Left renal pelvis (tissue), 4 donors: ENCODE measurements at places on chromosomes 3 and 15.

DNA sequence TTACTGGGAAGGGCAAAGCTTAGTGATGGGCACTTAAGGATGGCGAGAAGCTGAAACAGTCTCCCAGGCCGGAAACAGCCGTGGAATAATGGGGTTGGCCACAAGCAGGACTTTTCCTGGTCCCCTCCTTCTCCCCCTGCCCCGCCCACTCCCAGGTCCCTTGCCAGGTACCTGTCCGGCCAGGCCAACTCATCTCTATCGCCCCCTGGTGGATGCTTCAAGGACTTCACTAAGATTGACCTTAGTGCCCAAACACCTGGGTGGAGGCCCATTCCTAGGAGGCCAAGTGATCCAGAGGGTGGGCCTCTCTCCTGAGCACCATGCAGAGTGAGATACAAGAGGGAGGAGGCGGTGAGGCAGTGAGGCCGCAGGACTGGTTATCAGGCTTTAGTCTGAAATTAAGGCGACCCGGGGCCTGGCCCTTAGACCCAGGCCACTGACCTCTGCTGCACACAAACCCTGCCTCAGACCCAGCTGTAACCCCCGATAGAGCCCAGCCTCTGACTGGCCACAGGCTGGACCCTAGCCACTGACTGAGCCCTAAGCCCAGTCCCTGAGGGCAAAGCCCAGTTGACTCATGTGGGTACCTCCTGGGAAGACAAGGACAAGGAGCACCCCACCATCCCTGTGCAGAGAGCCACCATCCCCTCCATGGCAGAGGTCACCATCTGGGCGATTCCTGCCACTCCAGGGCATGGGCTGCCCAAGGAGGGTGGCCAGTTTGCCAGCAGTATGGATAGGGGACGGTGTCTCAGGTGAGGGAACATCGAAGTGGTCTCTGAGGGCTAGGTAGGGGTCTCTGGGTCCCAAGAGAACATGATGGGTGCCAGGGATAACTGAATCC lies 37.6 kb downstream of the VIPR1 start:
- DNase-seq = no peak

DNA sequence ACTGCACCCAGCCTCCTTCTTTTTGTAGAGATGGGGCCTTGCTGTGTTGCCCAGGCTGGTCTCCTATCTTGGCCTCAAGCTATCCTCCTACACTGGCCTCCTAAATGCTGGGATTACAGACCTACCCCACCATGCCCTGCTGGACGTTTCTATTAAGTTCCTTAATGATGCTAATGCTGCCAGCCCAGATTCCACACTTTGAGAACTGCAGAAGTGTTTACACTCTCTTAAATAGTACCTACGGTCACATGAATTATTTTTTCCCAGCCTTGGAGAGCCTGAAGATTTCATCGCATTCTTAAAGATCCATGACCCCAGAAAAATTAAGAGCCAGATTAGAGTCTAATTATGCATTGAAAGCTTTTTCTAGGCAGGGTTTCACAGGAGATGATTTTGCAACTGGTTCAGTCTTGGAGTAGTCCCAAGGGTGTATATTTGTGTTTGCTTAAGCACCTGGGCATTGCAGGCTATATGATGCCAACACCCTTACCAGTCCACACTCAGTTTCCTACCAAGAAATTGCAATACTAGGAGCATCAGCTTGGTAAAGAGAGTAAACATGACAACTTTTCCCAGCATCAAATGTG lies 36.6 kb downstream of the TM4SF4 start:
- no peak for DNase-seq

- no peak for DNase-seq
Measured at GRCh38 chr3:11001020-11001657, 8.6 kb downstream of the SLC6A1 start.

GRCh38 chr15:31457161-31457560 lies 130.5 kb downstream of the KLF13 start:
- no peak for DNase-seq

GRCh38 chr15:101427606-101428487 lies 61.7 kb downstream of the PCSK6 start:
- no peak for DNase-seq

DNA sequence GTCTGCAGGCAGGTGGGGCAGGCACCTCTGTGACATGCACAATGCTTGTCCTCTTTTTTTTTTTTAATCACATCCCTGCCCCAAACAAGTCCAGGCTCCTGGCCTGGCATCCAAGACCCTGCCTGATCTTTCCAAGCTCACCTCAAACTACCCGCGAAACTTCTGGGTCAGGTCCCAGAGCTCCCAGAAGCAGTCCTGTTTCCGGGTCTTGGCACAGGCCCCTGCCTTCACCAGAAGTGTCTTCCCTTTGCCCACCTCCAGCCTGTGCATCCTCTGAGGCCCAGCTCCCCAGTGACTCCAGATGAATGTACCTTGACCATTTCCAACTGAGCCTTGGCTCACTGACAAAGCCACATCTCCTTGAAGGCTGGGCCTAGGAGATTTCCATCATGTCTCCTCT lies 23.0 kb downstream of the PLA2G4E start:
- no peak for DNase-seq

- no peak for DNase-seq
Measured at GRCh38 chr15:90654233-90655136, 62.7 kb upstream of the BLM start.

- no peak for DNase-seq
Measured at GRCh38 chr3:56055546-56055945, 412.7 kb downstream of the ERC2 start.

DNA sequence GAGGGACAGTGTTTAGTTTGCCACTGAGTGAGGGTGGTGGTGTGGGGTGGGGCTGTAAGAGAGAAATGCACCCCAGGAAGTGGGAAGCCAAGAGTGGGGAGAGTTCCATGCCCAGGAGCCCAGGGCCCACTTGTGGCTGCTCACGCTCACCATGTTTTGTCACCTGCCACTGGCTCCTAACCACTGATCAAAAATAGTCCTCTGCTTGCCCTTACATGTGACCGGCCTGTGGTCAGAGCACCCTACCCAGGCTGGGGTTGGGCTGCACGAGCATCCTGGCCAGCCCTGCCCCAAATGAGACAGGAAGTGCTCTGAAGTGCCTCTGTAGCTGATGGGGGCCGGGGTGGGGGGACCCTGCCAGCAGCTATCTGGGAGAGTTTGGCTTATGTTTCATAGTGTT lies 216.3 kb downstream of the RPLP1 start:
- DNase-seq = no peak

GRCh38 chr3:188453431-188454384 lies 299.8 kb downstream of the LPP start:
- DNase-seq = no peak

DNA sequence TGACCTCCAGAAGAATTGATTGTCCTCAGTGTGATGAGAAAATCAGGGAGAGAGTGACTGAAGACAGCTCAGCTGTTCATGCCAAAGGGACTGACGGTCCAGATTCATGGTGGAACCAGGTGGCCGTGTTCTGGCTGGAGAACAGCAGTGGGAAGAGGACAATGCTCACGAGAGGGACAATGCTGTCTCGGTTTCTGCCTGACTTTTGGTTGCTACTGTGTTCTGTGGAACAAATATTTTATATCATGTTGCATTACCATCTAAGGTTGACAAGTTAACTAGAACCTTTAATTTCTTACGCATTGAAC lies 58.0 kb upstream of the ULK4 start:
- no peak for DNase-seq

- no peak for DNase-seq
Measured at GRCh38 chr15:88185584-88185983, 71.0 kb downstream of the NTRK3 start.

- peak; percentile 28 for DNase-seq
Measured at GRCh38 chr3:41881233-41881821, 80.6 kb downstream of the ULK4 start.

DNA sequence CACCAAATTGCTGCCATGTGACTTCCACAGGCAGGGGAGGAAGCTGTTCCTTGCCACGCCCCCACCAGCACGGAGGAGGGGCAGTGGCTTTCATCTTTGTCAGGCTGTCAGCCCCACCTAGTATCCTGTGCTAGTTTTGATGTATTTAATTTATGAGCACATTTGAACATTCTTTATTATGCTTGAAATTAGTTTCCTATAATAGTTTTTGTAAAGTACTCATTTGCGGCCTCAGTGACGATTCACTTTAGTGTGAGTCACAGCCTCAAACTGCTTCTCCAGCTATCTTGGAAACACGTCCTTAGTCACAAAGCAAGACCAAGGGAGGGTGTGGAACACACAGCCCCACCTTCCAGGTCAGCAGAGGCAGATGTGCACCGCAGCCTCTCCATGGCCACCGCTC lies 239.9 kb upstream of the ATP10A start:
- no peak for DNase-seq

- DNase-seq = no peak
Measured at GRCh38 chr15:71588746-71589145, 221.6 kb upstream of the NR2E3 start.
